ENCODE measurements at places on chromosomes 4 and X.
A peak's percentile ranks its signal among the peaks of the same experiment; 100 is the strongest.

DNA sequence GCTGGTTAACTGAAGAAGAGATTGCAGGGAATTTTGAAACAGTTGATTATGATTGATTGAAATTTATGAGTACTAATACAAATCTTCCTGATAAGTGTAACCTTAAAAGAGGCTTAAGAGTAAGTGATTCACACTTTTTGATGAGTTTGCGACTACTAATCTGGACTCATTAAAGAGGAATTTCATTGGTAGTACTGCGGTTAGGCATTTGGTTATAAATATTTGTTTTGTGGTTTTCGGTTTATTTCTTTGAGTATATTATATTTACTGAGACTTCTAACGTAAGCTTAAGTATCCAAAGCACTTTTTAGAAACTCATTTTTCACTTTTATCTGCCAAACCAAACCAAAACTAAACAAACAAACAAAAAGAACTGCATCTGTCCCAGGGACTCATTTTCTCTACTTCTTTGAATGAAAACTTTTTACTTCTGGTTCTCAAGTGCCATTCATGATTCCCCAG, 20.7 kb downstream of the SLIT2 start:
- H3K27me3 ChIP-seq = no peaks in the 10 kb centered on the region
- H3K4me1 ChIP-seq = peaks cover 9% of the 10 kb centered on the region
- H3K27ac ChIP-seq = no peak overlapping the region
- H3K4me3 ChIP-seq = no peak overlapping the region

- DNase-seq = peak; percentile 11
- H3K4me1 ChIP-seq = no peaks in the 10 kb centered on the region
- H3K27ac ChIP-seq = no peak overlapping the region
- peak overlapping the region; percentile 57 for H3K4me3 ChIP-seq
- H3K36me3 ChIP-seq = no peaks in the 10 kb centered on the region
Observed at GRCh38 chrX:75155447-75155826, 646 bp downstream of the ABCB7 start.

DNA sequence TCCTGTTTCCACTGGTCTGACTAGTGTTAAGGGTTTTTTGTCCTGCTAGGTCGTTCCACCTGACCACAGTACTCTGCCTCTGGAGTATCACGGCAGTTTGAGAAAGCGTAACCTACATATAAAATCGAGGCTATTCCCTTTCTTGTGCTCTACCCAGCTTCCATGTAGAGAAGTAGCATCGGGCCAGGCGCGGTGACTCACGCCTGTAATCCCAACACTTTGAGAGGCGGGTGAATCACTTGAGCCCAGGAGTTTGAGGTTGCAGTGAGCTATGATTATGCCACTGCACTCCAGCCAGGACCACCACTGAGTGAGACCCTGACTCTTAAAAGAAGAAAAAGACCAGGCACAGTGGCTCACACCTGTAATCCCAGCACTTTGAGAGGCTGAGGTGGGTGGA, 7.5 kb downstream of the PPEF1 start:
- H3K27ac ChIP-seq = no peak overlapping the region
- H3K4me3 ChIP-seq = no peak overlapping the region
- no peaks in the 10 kb centered on the region for H3K27me3 ChIP-seq
- H3K4me1 ChIP-seq = no peaks in the 10 kb centered on the region
- no peaks in the 10 kb centered on the region for H3K36me3 ChIP-seq

- no peaks in the 10 kb centered on the region for H3K36me3 ChIP-seq
- H3K27ac ChIP-seq = no peak overlapping the region
- H3K4me1 ChIP-seq = no peaks in the 10 kb centered on the region
- peak; percentile 55 for DNase-seq
- H3K4me3 ChIP-seq = no peak overlapping the region
- no peaks in the 10 kb centered on the region for H3K27me3 ChIP-seq
Observed at GRCh38 chrX:53263597-53264094, 17.7 kb downstream of the IQSEC2 start.

- no peaks in the 10 kb centered on the region for H3K4me1 ChIP-seq
- no peak overlapping the region for H3K4me3 ChIP-seq
- H3K27ac ChIP-seq = no peak overlapping the region
Observed at GRCh38 chr4:42271096-42271495, 118.6 kb upstream of the BEND4 start.

DNA sequence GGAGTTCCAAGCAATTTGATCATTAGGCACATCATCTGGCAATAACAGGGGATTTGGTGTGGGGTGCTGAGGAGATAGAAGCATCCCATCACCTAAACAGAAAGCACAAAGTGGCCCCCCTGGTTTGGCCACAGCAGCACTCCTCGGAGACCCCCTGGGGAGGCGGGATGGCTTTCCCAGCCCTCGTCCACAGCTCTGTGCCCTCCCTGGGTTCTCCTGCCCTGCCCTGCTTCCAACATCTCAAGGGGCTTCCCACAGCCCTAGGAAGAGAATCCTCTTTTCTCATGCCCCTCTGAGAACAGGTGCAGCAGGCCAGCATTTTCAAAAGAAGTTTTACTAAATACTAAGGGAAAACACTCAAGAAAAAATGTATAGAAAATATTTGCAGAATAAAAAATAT, 12.8 kb downstream of the ATP5ME start:
- DNase-seq = no peak
- H3K27ac ChIP-seq = no peak overlapping the region
- H3K36me3 ChIP-seq = no peaks in the 10 kb centered on the region
- no peaks in the 10 kb centered on the region for H3K27me3 ChIP-seq

GRCh38 chr4:111699165-111699564, 446.1 kb upstream of the FAM241A start:
- H3K27ac ChIP-seq = no peak overlapping the region
- no peaks in the 10 kb centered on the region for H3K36me3 ChIP-seq
- no peaks in the 10 kb centered on the region for H3K4me1 ChIP-seq
- DNase-seq = no peak

- no peak overlapping the region for H3K4me3 ChIP-seq
- no peaks in the 10 kb centered on the region for H3K36me3 ChIP-seq
- no peaks in the 10 kb centered on the region for H3K27me3 ChIP-seq
Observed at GRCh38 chrX:110409925-110410324, 51.3 kb downstream of the RTL9 start.

DNA sequence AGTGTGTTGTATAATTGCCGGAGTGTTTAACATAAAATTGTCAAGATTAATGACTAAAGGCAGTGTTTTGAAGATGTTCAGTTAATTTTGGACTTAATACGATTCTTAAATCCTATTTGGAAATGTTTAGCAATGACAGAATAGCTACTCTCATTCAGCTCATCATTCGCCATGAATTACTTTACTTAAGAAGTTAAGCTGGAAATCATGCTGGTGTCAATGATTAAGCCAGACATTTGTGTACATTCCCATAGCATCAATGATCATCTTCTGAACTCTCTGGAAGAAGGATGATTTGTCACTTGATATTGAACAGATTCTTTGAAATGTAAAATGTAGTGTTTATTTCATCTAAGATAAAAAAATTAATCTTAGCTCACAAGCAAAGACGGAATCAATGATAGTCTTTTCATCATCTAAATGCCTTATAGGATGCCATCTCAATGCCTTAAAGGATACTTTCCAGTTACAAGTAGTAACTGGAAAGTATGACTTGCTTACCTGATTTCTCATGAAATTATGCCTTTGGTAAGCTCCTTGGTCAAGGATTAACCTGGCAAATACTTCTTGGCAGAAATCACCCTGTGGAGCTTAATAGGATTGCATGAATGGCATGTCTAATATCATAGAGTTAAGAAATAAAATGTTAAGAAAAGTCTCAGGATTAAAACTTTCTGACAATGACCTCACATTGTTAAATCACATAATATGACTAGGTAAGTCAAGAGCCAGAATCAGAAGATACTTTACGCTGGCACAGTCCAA, 515.5 kb upstream of the AGA start:
- no peaks in the 10 kb centered on the region for H3K27me3 ChIP-seq
- no peak for DNase-seq
- no peak overlapping the region for H3K4me3 ChIP-seq
- no peaks in the 10 kb centered on the region for H3K36me3 ChIP-seq
- no peaks in the 10 kb centered on the region for H3K4me1 ChIP-seq
- no peak overlapping the region for H3K27ac ChIP-seq

GRCh38 chr4:76896614-76897535, 1.1 kb downstream of the SOWAHB start:
- DNase-seq = peak; percentile 74
- H3K27ac ChIP-seq = no peak overlapping the region
- no peak overlapping the region for H3K4me3 ChIP-seq
- peaks cover 6% of the 10 kb centered on the region for H3K27me3 ChIP-seq

DNA sequence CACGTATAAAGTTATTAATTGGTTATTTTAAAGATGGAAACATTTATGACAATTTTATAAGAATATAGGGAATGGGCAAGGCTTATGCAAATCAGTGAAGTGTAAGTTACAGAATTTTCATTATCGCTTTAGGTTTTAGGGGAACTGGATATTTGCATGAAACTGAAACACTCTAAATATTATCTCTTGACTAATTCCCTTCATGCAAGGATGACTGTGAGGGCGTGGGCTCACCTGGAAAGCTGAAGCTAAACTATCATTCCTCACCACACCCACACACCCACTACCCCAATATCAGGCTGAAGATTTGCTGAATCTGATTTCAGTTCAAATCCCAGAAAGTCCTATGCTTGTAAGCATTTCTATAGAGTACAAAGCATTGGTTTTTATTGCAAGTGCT, 81.7 kb upstream of the ARHGAP24 start:
- no peak overlapping the region for H3K4me3 ChIP-seq
- H3K4me1 ChIP-seq = no peaks in the 10 kb centered on the region
- H3K36me3 ChIP-seq = no peaks in the 10 kb centered on the region
- no peak overlapping the region for H3K27ac ChIP-seq
- no peak for DNase-seq

DNA sequence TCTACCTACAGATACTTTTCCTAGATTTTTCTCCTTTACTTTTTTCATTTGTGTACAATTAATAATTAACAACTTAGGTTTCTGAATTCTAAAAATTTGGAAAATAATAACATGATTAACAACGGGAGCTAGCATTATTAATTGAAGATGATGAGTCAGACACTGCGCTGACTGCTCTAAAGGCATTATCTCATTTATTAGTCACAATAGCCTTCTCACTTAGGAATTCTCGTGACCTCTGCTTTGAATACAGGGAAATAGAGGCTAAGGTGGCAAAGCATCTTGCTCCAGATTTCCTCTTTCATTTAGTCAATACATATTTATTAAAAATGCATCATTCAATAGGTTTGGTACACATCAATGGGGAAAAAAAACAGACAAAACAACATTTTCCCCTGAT, 441.3 kb downstream of the PCDH18 start:
- DNase-seq = no peak
- no peak overlapping the region for H3K27ac ChIP-seq
- no peak overlapping the region for H3K4me3 ChIP-seq
- H3K4me1 ChIP-seq = no peaks in the 10 kb centered on the region

DNA sequence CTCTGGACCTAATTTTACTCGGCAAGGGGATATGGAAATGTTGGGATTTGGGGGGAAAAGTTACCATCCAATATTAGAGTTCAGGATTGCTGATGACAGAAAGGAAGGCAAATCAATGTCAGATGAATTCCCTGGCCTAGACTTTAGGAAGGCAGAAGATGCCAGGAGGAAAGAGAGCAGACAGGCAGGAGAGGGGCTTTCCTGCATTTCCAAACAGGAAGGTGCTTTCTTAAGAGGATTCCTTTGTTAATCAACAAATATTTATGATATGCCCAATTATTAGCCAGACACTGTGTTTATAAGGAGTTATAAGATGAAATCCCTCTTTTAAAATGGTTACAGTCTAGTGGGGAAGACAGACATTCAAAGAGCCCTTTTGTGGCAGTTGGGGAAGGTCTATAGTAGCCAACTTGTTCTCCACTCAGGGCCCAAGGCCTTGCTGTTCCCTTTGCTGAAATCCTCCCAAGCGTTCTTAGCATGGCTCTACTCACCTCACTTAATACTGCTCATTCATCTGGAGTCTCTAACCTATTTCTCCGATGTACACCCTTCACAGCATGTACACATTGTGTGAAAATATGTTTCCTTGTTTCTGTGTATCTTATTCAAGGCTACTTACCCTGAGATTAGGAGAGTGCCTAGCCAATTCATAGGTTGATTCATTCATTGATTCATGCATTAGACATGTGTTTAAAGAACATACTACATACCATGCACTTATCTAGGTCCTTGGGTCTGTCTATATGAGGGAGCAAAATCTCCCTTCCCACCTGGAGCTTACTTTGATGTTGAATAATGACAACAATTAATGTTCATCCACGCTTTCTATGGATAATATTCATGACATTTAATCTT, 5.3 kb downstream of the IGFBP7 start:
- H3K4me1 ChIP-seq = no peaks in the 10 kb centered on the region
- H3K27ac ChIP-seq = no peak overlapping the region
- DNase-seq = no peak
- peaks cover 2% of the 10 kb centered on the region for H3K27me3 ChIP-seq
- no peak overlapping the region for H3K4me3 ChIP-seq

- no peak for DNase-seq
- no peak overlapping the region for H3K27ac ChIP-seq
- no peaks in the 10 kb centered on the region for H3K4me1 ChIP-seq
- no peaks in the 10 kb centered on the region for H3K27me3 ChIP-seq
- H3K36me3 ChIP-seq = no peaks in the 10 kb centered on the region
Observed at GRCh38 chrX:102341867-102342266, 94.9 kb downstream of the NXF2 start.

GRCh38 chr4:70753630-70754029, 31.9 kb downstream of the RUFY3 start:
- no peaks in the 10 kb centered on the region for H3K36me3 ChIP-seq
- H3K4me3 ChIP-seq = no peak overlapping the region
- no peaks in the 10 kb centered on the region for H3K27me3 ChIP-seq
- no peak overlapping the region for H3K27ac ChIP-seq

GRCh38 chrX:56813318-56813837, 84.3 kb downstream of the NBDY start:
- no peak overlapping the region for H3K27ac ChIP-seq
- DNase-seq = peak; percentile 78
- no peaks in the 10 kb centered on the region for H3K27me3 ChIP-seq
- peaks cover 3% of the 10 kb centered on the region for H3K4me1 ChIP-seq
- H3K4me3 ChIP-seq = no peak overlapping the region

GRCh38 chr4:87707279-87707918, 57.3 kb downstream of the DMP1 start:
- no peaks in the 10 kb centered on the region for H3K27me3 ChIP-seq
- H3K27ac ChIP-seq = no peak overlapping the region
- DNase-seq = peak; percentile 70
- no peaks in the 10 kb centered on the region for H3K4me1 ChIP-seq
- no peaks in the 10 kb centered on the region for H3K36me3 ChIP-seq
- H3K4me3 ChIP-seq = no peak overlapping the region

- H3K27ac ChIP-seq = no peak overlapping the region
- H3K36me3 ChIP-seq = no peaks in the 10 kb centered on the region
- no peaks in the 10 kb centered on the region for H3K4me1 ChIP-seq
- peak; percentile 37 for DNase-seq
- no peak overlapping the region for H3K4me3 ChIP-seq
Observed at GRCh38 chr4:172819353-172819752, 349.3 kb upstream of the GALNT7 start.

- H3K36me3 ChIP-seq = no peaks in the 10 kb centered on the region
- H3K27ac ChIP-seq = no peak overlapping the region
- H3K4me1 ChIP-seq = no peaks in the 10 kb centered on the region
- H3K4me3 ChIP-seq = no peak overlapping the region
- DNase-seq = no peak
- no peaks in the 10 kb centered on the region for H3K27me3 ChIP-seq
Observed at GRCh38 chr4:43352859-43353258, 460.3 kb downstream of the GRXCR1 start.
